NCI-H226 (cell line): ENCODE measurements at places on chromosomes 3 and 15.
A peak's percentile ranks its signal among the peaks of the same experiment; 100 is the strongest.

DNA sequence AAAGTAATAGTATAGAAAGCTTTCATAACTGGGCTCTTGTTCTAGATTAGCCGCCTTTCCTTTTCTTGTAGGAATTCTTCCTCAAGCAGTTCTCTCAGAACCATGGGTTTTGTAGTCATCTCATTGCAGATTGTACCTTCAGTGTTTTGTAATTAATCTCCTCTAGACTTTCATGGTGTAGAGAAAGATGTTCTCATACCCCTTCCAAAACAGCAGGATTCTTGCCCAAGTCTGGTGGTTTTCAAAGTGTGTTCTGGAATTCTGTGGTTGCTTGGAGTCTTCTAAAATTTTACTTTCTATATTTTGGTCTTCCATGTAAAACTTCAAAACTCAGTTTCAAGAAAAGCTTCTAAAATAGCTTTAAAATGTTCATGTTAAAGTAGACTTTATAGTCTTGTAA is 293.8 kb downstream of the PTPRG start:
- DNase-seq: no peak

DNA sequence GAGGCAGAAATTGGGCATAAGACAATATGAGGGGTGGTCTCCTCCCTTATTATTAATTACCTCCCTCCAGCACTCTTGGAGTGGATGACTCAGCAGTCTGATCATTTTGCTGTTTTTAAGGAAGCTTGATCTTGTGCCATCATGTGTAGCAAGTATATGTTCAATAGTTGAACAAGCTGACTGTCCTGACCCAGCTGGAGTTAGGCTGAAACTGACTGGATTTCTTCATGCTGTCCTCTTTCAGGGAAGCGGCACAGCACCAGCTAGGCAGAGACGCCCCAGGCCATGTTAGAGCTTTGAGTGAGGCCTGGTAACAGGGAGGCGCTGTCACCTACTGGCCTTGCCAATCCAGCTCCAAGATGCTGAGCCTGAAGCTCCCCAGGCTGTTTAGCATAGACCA is 54.4 kb upstream of the KIF23 start:
- DNase-seq: no peak

DNA sequence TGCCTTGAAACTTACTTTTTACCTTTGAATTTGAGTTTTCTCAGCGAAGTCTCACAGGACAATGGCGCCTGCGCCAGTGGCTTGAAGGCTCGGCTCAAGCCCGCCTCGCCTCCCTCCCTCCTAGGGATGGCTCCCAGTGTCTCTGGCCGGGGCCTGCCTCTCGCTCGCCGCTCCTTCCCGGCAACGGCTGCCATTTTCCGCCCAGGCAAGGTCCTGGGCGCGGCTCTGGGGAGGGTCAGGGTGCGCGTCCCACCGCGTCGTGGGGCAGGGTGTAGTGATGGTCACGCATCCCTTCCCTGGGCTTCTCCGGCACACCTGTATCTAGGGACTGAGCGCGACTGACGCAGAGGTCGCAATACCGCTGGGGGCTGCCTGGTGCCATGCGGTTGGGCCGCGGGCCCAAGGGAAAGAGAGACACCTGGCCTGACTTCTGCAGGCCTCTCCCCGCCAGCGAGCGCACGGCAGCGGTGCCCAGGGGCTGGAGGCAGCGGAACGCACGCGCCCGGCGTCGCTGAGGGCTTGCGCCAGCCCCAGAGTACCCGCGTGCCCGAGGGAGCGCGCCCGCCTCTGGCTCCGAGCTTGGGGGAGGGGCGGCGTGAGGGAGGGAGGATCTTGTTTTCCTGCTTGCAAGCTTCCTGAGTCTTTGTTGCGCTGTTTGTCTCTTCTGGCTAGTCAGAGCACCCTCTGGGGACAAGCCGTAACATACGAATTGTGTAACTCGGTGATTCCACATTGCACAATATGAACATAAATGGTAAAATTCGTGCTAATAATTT is 20.7 kb upstream of the FEM1B start:
- DNase-seq: peak; percentile 79

DNA sequence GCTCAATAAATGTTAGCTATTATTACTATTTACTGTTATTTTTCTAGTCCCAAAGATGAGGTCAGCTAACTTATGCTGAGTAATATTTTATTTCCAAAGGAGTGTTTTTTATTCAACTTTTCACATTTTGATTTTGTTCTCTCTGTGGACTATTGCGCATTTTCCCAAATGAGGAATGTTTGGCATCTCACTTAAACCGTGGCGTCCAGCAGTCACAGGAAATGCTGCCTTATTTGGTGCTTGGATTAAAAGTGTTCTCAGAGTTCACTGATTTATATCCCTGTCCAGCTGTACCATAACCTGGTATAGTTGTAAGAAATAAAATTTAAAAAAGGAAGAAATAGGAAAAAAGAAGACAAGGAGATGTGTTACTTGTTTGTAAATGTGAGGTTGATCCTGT is 166.8 kb downstream of the THSD4 start:
- no peak for DNase-seq

DNA sequence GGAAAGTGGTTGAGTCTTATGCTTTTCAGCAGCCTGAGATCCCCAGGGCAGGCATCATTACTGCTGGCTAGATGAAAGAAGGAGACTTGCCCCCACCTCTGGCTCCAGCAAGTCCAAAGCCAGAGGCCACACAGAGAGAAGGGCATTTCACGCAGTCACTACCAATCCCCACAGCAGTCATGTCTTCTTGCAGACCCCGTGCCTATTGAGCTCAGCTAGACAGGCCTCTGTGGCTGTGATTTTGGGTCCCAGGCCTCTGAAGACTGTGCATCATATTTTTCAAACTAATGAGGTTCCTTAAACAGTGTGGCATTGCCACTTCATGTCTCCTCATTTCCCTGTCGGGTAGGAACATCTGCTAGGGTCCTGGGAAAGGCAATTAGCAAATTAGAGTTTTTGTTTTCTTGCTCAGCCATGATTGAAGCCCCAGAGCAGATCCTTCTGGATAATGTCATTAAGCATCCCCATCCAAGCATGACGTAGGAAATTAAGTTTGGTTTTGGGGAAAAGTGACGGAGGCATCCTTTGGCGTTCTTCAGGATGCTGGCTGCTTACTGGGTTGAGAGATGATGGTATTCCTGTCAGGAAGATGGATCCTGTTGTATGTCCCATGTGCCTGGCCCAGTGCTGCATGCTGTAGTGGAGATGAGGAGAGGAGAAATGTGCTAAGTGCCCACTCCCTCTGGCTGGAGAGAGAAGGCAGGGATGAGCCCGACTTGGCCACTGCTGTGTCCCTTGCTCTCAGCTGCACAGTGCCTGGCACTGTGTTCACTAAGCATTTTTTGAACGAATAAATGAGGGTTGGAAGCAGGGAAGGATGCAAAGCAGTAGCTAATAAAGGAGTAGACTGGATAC is 7.0 kb downstream of the SPSB4 start:
- DNase-seq: no peak

DNA sequence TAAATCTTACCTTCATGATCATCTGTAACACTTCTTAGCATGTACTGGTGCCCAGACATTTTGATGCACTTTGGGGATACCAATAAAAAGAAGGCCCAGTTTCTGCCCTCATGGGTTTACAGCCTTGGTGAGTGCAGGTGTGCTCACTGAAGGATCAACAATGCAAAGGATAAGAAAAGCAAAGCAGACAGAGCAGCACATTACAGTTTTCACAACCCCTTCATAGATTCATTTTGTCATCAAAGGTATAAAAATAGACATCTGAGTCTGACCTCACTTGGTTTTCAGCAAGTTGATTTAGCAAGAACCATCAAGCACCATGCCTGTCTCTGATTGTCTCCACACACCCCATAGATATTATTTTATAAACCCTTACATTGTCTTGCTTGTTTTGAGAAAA is 77.6 kb downstream of the BFSP2 start:
- no peak for DNase-seq

DNA sequence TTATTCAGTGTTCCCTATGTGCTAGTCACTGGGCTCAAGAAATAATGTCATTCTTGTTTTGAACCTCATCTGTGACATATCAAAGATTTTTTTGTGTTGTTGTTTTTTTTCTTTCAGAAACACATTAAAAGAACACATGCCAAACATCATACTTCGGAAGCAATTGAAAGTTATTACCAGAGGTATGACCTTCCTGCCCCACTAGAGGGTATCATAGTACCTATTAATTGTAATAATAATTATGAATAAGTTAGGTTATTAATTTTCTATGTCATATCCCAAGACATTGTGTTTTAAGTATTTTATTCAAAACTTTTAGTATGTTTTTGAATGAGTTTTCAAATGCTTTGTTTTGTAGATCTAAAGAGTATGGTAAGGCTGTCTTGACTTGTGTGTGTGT is 65.7 kb downstream of the CDIN1 start:
- no peak for DNase-seq

DNA sequence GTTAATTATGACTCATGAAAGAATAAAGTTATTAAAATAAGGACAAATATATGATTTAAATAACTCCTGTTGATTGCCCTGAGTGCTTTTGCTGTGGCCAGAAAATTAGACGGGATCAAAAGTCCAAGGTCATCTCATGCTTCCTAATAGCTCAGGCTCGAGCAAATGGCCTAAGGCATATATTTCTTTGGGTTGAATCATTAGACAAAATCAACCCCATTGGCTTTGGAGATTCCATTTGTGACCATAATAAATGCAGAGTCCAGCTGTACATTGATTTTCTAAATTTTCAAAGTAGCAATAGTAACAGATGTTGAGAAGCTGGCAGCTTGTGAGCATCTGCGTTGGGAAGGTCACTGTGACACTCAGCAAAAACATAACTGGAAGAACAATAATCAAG is 464.5 kb upstream of the TGFBR2 start:
- no peak for DNase-seq

DNA sequence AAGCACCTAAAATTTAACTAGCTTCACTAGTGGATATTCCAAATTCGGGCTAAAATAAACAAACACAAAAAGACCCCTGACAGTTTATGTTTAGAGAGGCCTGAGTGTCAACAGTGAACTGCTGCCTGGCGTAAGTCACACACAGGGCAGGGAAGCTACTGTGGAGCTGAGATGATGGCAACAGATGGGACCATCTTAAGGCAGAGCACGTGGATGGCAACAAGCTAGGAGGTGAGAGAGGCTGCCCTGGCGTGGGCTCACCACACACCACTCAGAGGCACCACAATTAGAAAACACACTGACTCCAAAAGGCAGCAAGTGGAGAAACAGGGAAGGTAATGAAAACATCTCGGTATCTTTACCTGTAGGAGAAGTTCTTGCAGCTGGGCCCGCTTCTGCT is 93.3 kb downstream of the ATP1B3 start:
- DNase-seq: no peak

- peak; percentile 50 for DNase-seq
These were observed 20.9 kb downstream of the ASB7 start for GRCh38 chr15:100623301-100623700.

GRCh38 chr3:117476572-117476971 is 767.0 kb downstream of the TUSC7 start:
- DNase-seq: no peak

- no peak for DNase-seq
These were observed 142.5 kb downstream of the KLF13 start for GRCh38 chr15:31468911-31469785.

- no peak for DNase-seq
These were observed 706.2 kb downstream of the GRM7 start for GRCh38 chr3:7567160-7567559.

DNA sequence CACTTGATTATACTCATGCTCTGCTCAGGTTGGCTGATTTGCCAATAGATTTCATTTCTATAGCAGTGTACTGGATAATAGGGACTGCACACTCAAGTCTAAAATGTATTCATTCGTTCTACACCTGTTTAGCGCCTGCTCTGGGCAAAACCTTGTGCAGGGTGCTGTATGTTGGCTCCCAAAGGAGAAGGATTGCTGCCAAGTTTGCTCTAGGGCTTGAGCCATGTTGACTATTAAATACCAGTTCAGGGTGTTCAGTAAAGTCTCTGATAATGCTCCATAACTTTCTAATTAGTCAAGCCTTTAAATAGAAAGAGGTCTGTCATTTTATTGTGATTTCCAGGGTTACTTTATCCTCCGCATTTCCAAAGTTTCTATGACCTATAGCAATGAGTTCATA is 470.2 kb downstream of the MAGI1 start:
- no peak for DNase-seq

GRCh38 chr15:69478259-69478781 is 25.7 kb downstream of the RPLP1 start:
- no peak for DNase-seq

DNA sequence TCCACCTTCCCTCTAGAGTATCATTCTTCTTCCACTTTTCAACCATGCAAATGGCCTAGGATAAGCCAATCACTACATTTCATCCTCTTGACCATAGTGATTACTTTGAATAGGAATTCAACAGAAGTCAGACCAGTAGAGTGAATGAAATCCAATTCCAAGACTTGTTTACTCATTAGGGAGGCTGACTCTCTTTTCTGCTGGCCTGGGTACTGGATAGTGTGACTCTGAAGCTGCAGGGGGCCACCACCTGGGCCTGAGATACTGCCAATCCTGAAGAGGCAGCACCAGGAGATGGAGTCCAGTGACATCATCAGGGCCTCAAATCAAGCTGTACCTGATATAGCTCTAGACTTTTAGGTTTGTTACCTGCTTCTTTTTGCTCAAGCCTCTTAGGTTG is 7.0 kb upstream of the FSTL1 start:
- DNase-seq: no peak

DNA sequence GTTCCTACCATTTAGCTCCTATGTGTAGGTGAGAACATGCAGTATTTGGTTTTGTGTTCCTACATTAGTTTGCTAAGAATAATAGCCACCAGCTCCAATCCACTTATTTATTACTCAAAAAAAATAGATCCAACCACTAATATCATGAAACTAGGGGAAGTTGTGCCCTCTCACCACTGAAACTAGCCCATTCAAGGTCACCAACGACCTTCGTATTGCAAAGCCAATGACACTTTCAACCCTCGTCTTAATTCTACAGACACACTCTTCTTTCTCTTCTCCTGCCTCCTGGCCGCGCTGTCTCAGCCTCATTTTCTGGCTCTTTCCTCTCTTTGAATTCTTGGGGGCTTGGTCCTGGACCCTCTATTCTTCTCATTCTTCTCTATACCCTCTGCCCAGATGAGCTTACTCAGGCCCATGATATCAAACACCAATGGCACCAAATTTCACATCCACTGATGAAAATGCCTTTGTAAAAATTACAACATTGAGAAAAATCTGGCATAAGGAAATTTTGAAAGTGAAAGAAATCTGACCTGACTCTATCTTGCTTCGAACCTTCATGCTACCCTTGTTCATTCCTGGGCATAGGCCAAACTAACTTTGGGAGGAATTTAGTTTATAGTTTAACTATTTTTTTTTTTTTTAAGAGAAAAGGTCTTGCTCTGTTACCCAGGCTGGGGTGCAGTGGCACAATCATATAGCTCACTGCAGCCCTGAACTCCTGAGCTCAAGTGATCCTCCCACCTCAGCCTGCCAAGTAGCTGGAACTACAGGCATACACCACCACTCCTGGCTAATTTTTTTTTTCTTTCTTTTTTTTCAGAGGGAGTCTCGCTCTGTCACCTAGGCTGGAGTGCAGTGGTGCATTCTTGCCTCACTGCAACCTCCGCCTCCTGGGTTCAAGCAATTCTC is 25.4 kb upstream of the LIMD1 start:
- no peak for DNase-seq

DNA sequence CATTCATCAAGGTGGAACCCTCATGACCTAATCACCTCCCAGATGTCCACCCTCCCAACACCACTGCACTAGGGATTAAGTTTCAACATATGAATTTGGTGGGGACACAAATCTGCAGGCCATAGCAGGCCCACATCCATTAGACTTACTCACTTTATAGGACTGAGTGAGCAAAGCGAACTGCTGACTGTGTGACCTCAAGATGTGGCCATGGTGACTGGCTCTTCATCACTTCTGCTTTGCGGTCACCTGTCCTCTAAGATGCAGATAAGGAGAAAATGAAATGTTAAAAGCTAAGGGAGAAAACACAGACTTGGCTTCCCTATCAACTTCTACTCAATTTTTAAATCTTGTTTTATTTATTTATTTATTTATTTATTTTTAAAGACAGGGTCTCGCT is 14.5 kb upstream of the DCP1A start:
- no peak for DNase-seq
